Head of caudate nucleus (tissue), 42 donors: ENCODE measurements at places on chromosomes 7 and 10.

- no peak for DNase-seq
Measured at GRCh38 chr7:122884186-122884585, 2.1 kb downstream of the CADPS2 start.

DNA sequence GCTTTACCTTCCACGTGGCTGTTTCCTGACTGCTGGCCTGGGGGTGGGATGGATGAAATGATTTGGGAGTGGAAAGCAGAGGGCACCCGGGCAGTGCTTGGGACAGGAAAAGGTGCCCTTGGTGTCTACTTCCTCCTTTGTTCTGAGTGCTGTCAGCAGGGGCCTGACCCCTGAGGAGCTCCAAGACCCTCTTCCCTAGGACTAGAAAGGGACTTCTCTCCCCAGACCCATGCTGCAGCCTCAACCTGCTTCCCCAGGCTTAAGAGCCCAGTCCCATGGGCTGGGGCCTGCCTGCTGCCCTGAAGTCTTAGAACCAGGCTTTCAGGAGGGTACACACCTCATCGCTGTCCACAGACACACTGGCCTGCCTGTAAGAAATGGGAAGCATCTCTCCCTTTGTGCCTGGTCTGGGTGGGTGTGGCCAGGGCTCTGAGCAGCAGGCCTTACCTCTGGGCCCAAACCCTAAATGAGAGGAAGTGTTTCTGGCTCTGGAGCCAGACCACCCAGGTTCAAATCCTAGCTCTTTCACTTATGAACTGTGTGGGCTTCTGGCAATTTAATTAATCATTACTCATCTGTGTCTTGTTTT is 12.9 kb downstream of the CDH23 start:
- no peak for DNase-seq

DNA sequence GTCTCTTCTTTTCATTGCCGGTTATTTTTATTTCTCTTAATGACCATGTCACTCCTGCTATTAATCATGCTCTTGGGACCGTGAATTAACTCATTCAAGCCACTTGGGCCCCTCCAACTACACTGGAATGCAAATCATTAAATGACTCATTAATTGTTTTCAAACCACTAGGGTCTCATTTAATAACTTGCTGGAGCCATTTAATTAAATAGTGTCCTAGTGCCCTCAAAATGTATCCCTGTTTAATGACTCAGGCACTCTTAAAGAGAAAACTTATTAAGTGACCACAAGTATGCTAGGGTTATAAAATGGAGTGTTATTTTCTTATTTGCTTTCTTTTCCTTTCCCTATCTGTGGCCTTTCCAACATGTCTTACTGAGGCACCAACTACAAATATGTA is 73.0 kb downstream of the PLXDC2 start:
- no peak for DNase-seq

GRCh38 chr10:44402465-44403195 is 17.7 kb upstream of the CXCL12 start:
- no peak for DNase-seq

DNA sequence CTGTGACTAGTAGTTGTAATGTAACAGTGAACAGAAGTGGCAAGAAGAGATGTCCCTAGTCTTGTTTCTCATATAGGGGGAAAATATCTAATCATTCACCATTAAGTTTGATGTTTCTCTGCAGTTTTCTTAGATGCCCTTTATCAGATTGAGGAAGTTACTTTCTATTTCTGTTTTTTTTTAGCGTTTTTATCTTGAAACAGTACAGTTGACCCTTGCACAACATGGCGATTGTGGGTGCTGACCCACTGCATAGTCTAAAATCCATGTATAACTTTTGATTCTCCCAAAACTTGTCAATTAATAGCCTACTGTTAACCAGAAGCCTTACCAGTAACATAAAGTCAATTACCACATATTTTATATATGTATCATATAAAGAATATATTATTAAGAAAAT is 192.0 kb downstream of the ADK start:
- no peak for DNase-seq

DNA sequence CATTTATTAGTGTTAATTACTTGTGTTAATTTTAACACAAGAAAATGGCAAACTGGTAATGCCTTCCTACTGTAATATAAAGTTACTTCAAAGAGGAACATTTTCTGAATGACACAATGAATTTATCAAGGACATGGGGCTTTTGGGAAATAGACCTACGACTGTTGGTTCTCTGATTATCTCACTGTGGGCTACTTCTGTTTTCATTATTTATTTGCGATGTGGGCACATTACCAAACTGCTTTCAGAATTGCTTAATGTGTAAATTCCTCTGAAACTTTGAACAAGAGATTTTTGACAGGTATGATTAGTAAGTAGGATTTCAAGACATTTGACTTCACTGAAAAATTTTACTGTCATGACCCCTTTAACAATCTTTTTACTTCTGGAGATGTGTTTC is 535.6 kb downstream of the CNTNAP2 start:
- no peak for DNase-seq

GRCh38 chr10:3532644-3533043 is 252.4 kb downstream of the KLF6 start:
- DNase-seq, result no peak
